ENCODE measurements at places on chromosomes 12 and 14. TPM values are rescaled to one million over a fixed set of nuclear protein-coding genes. Genes with fewer than 3 reads are reported as not detected.

SLC5A8 gene
- not detected for total RNA-seq

LYZ gene
- total RNA-seq: 0.09 TPM

C12orf50 gene
- total RNA-seq: not detected

ASPG gene
- total RNA-seq: not detected

TSHR gene
- total RNA-seq: not detected

TPCN1 gene
- 16.9 TPM for total RNA-seq

SMOC1 gene
- 0.65 TPM for total RNA-seq

RNASE8 gene
- not detected for total RNA-seq

SSPN gene
- total RNA-seq: 24.6 TPM

GLI1 gene
- total RNA-seq: 0.18 TPM

TAS2R46 gene
- 1.8 TPM for total RNA-seq

KRT83 gene
- total RNA-seq: not detected

FGF23 gene
- total RNA-seq: not detected

ATP23 gene
- total RNA-seq: 12.0 TPM

KRT81 gene
- total RNA-seq: 0.28 TPM

FAM90A1 gene
- under 0.01 TPM for total RNA-seq

YARS2 gene
- 26.3 TPM for total RNA-seq
